ENCODE measurements at places on chromosomes 4 and X.

GRCh38 chr4:127249066-127249766 lies 383.5 kb upstream of the INTU start:
- no peak for DNase-seq

- no peak for DNase-seq
These were observed 76.9 kb upstream of the SMAD1 start for GRCh38 chr4:145404761-145405160.

GRCh38 chr4:102789317-102789717 lies 28.5 kb upstream of the MANBA start:
- peak; percentile 35 for DNase-seq

GRCh38 chr4:14783011-14783877 lies 219.0 kb upstream of the CPEB2 start:
- peak; percentile 89 for DNase-seq

DNA sequence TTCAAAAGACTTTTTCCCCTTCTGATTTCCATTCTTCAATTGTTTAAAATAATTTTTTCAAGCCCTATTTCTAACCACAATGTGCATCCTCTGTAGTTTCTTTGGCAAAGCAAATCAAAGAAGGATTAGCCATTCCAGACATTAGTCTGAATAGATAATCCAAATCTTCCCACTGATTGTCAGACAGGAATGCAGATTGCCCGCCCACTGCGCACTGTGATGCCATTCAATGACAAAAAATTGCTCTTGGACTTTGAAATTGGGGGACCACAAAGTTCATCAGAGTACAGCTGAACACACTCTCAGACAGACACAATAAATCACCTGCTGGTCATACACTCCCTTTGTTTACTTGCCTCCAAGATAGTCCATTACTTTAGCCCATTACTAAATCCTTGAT lies 216.5 kb upstream of the DKK2 start:
- DNase-seq = no peak

DNA sequence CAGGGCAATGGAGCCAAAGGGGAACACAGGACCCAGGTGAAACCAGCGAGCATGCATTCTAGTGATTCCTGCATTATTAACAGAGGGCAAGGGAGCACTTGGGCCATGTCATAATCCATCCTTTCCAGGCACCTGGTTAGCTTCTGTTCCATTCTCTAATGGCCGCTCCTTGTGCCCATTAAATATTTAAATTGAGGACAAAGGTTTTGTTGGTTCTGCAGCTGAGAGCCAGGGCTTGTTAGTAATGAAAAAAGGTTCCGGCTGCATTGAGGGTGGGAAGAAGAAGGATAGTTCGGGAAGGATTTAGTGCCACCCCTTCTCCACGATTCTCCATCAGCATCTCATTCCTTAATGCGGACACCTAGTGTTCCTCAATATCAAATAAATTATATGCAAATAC lies 13.6 kb downstream of the SOD3 start:
- DNase-seq = no peak

- DNase-seq = no peak
These were observed 43.9 kb downstream of the CYSLTR1 start for GRCh38 chrX:78283511-78283910.

- DNase-seq = no peak
These were observed 551.3 kb upstream of the TECRL start for GRCh38 chr4:64960516-64960915.

DNA sequence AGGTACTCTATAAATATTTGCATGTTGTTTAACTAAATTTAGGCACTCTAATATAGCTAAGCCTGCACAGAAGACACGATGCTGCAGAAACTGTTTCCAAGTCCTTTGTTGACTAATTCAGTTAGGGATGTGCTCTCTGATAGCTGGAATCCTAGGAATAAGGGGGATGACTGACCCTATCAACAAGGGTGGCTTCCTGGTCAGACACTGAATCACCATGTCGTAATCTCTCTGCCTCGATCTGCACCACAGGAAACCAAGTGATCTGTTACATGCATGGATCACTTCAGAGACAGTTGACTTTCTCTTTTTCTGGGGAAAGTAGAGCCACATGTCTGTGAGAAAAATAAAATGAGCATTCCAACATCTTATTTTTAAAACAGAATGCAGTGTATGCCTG lies 169.1 kb downstream of the GUCY2F start:
- DNase-seq = peak; percentile 20

DNA sequence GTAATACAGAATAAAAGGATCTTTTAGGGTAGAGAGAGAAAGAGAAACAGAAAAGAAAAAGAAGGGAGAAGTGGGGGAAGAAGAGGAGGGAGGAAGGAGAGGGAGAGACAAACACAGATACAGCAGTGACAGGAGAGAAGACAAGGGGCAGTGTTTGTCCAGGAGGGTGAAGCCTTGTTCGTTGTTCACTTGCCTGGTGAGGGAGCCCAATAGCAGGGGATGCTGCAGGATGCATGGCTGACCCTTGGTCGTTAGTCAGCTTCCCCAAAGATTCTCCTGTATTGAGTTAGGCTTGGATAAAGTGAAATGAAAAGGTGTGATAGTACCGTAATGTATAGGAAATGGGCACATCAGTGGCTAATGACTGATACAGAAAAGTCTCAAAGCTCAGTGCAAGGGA lies 403.7 kb downstream of the IL15 start:
- DNase-seq = no peak

- no peak for DNase-seq
These were observed 1.0 kb upstream of the SFRP2 start for GRCh38 chr4:153789741-153790499.

DNA sequence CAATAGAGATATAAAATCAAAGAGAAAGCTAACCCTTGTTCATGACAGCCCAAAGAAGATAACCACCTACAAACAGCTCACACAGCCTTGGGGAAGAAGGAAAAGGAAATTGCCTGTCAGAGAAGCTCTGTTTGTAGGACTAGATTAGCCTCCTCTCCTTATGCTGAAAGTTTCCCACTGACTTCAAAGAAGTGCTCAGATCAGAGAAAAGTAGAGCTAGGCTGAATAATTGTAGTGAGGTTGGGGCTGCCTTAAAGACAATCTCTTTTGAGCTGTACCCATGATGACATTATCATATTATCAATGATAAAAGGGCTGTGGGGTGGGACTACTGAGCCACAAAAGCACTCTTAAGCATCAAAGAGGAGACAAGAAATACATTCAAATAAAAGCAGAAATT lies 223.0 kb upstream of the GALNT7 start:
- DNase-seq = no peak

GRCh38 chrX:55714161-55714560 lies 3.4 kb upstream of the RRAGB start:
- DNase-seq = no peak

DNA sequence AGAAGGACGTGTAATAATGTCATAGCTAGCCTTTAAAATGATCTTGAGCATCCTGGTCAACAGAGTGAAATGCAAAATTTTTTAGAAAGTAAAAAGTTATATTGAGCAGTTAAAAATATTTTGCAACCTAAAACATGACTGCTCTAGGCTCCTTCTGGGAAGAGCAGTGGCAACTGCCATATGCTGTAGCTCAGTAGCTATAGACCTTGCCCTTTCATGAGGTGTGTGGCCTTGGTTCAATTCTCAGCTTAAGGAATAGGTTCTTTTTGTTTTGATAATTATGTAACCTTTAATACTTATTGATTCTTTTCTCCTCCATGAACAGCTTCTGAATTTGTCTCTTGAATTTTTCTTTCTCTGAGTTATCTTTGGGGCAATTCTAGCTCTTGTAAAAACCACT lies 105.0 kb downstream of the ARSJ start:
- DNase-seq = no peak

GRCh38 chr4:6393066-6393465 lies 79.3 kb downstream of the PPP2R2C start:
- no peak for DNase-seq

DNA sequence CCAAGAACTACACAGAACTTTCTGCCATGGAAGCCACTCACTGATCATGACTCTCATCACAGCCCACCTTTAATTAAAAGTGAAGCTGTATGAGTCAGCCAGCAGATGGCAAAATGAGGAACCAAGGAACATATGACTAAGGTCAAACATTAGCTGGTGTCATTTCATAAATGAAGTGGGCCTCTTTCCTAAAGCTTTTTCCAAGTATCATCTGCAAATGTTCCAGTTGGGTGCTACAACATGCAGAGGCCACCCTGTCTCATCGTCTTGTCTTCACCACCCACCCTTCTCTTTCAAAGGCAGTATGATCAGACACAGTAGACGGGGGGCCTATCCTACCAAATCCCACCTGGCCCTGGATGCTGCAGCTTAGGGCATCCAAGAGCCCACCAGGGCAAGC lies 9.2 kb upstream of the EOLA1 start:
- no peak for DNase-seq

DNA sequence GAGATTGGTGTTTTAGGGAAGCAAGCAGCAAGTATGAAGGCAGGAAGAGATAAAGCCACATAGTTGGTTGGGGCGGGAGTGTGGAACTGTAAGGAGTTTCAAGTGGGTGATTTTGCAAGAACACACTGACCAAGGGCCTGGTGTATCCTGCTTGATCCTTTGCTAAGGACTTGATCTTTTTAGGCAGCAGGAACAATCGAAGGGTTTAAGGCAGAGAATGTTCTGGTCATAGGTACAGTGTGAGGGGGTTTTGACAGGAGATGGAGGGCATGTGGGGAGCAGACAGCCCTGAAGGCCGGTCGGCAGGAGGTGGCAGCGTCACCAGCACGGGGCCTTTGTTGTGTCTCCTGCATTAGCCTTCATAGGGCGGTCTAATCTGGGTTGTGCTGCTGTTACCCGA lies 54.7 kb downstream of the FAM193A start:
- no peak for DNase-seq

GRCh38 chr4:165723051-165723795 lies 149.8 kb upstream of the TLL1 start:
- no peak for DNase-seq

DNA sequence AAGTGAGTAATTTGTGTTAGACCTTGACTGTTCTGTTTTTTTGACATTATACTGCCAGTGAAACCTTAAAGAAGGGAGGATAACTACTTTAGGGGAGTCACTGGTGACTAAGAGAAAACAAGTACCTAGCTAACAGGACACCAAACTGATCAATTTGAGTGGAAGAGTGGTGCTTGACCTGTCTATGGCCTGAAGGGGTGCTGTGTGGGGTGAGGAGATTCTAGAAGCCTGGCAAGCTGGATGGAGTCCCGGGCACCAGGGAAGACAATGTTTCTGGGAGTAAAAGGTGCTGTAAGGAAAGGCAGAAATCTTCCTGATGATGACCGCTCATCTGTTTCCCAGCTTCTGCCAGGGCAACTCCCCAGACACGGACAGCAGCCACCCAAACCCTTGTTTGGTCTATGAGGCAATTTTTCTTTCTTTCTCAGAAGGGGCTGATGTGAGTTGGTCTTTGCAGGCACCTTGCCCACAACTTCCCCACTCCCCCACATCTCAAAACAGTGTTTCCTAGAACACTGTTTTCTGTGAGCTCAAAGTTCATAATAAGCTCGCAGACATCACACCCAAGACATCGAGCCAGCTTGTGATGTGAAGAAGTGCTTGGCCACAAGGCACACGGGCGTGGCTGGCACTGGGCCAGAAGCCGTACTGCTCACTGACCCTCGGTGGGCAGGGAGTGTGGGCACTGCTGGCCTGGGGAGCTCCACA lies 4.6 kb downstream of the TXK start:
- peak; percentile 7 for DNase-seq

DNA sequence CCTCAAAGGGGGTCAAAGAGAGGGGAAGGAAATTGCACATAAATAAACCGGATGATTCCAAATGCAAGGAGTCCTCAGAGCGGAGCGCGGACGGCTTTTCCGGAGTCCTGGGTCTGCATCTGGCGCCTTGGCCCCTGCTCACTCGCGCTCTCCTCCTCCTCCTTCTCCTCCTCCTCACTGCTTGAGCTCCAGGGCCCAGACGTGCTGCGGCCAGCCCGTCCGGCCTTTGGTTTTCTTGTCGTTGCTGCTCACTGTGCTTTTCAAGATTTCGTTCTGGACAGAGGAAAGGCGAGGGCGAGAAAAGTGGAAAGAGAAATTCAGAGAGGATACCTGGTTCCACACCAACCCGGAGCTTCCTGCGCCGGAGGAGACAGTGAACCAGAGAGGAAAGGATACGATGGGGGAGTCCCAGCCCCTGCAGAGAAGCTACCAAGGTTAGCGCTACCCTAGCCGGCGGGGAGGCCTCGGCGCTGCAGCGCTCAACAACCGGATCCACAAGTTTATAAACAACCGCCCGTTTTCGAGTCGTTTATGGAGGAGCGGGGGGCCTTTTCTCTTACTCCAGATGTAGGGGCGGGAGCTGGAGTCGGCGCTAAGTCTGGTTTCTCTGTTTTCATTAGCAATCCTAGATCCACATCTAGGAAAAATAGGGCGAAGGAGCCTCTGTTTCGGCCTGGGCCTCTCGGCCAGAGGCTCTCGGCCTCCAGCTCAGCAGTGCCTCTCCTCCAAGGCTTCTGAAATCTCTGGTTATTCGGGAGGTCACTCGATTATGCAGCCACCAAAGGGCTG lies 2.7 kb downstream of the HAND2 start:
- DNase-seq = no peak

DNA sequence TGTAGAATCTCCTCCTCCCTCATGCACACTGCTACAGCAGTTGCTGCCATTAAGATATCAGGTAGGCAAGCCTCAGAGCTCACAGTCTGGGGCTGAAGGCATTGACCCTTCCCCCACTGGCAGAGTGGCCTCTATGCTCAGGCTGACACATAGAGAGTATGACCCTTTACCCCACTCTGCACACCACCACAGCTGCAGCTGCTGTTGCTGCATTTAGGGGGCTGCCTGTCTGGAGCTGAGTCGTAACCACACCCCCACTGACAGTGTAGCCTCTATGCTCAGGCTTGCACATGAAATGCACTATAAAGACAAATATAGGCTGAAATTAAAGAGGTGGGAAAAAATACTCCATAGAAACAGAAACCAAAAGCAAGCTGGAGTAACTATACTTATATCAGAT lies 289.3 kb upstream of the PABPC4L start:
- DNase-seq = no peak

DNA sequence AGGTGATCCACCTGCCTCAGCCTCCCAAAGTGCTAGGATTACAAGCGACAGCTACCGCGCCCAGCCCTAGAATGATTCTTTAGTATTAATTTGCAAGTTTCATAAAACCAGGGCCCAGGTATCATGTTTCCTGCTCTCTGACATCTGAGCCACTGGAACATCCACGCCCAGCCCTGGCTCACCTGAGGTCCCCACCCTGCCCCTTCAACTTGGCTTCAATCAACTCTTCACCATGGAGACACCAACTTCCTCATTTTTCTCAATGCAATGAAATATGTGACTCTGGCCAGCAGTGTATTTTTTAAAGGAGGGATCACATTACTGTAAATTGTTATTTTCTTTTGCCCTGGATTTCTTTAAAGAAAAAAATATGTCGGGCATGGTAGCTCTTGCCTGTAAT lies 3.9 kb downstream of the PRSS12 start:
- DNase-seq = no peak

- no peak for DNase-seq
These were observed 238.4 kb upstream of the PSAPL1 start for GRCh38 chr4:7673121-7673520.

- DNase-seq = no peak
These were observed 937.9 kb downstream of the CCSER1 start for GRCh38 chr4:91065117-91065516.

DNA sequence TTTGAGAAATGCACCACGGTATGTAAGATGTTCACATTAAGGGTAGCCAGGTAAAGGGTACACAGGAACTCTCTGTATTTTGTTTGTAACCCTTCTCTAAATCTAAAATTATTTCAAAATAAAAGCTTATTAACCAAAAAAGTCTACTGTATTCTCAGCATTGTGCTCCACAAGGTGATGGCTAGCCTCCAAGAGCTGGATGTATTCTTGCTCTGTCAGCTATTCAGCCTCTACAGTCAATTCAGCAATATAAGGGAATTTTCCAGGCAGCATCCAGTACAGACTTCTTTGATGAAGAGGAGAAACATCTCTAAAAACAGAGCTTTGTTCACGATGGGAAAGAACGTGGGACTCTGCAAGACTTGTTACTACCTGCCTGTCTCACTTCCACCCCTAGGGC lies 63.5 kb upstream of the MAOA start:
- no peak for DNase-seq

All from kidney tubule cell (primary cell).